ENCODE measurements at places on chromosomes 7 and 10. TPM values are rescaled to one million over a fixed set of nuclear protein-coding genes. Genes with fewer than 3 reads are reported as not detected.

DNA sequence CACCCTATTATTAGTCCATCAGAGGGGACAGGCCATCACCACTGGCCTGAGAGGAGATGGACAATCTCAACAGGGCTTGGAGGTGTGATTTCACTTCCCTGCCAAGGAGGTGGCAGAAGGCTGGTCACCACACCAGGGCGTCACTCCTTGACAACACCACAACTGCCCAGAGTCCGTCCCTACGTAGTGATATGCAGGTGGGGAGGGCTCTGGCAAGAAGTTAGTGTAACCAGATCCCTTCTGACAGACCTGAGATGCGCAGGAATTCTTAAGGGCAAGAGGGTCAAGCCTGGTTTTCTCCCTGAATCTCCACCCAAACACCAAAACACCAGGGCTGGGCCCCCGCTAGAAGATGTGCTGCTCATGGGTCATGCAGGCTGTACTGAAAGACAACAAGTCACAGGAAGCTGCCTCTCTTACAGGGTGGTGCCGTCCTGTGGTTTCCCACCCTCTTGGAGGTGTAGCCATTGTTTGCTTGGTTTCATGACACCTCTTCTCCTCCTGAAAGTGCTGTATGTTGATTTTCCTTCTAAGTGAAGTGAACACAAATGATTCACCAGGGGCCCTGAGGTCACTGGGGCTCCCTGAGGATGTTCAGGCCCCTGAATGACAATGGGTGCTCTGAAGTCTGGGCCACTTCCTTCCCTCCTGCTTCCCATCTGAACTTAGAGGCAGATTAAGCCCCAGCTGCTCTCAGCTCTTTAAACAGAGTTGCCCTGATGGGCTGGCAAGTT is 27.1 kb downstream of the ATXN7L1 start:
- peak overlapping the region; percentile 85 for H3K27ac ChIP-seq
- H3K27me3 ChIP-seq: no peaks in the 10 kb centered on the region
- H3K36me3 ChIP-seq: peaks cover 36% of the 10 kb centered on the region

DNA sequence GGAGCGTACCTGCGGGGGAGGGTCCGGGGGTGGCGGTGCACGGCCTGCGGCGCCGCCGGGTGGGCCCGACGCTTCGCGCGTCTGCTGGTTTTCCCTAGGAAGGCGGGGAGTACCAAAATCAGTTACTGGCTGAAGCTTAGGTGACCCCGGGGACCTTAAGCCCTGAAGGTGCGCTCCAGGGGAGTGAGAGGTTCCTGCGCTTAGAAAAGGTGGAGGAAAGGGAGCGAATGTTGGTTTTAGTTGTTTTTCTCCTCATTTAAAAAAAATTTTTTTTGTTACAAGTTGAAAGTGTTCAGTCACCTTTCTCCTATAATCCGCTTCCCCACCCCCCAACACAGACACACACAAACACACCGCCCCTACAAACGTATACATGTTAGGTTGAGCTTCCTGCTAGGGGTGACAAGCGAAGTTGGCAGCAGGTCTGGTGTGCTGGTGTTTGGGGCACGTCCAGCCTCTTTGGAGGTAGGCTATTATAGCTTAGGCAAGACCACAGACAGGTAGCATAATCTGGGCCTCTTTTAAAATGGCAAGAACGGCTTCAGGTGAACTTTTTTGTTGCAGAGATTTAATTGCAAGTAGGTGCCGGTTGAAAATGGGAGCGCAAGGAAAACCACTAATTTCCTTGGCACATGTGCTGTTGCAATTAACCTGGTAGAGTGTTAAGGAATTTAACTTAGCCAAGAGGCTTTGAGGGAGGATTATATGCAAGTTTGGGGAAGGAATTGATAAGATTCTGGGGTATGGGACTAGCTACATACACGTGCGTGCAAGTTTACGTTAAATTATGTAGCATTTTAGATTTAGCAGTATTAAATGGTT is 945 bp downstream of the ADD3 start:
- H3K27ac ChIP-seq: peak overlapping the region; percentile 88
- peaks cover 47% of the 10 kb centered on the region for H3K4me1 ChIP-seq
- H3K36me3 ChIP-seq: peaks cover 13% of the 10 kb centered on the region

GRCh38 chr7:145737617-145738016 is 379.0 kb upstream of the CNTNAP2 start:
- H3K27me3 ChIP-seq: no peaks in the 10 kb centered on the region
- H3K27ac ChIP-seq: no peak overlapping the region
- H3K36me3 ChIP-seq: no peaks in the 10 kb centered on the region
- DNase-seq: no peak
- H3K4me3 ChIP-seq: no peak overlapping the region

- DNase-seq: no peak
- H3K27ac ChIP-seq: no peak overlapping the region
- H3K36me3 ChIP-seq: no peaks in the 10 kb centered on the region
- H3K4me1 ChIP-seq: no peaks in the 10 kb centered on the region
These were observed 155.3 kb downstream of the C10orf105 start for GRCh38 chr10:71564194-71564820.

DNA sequence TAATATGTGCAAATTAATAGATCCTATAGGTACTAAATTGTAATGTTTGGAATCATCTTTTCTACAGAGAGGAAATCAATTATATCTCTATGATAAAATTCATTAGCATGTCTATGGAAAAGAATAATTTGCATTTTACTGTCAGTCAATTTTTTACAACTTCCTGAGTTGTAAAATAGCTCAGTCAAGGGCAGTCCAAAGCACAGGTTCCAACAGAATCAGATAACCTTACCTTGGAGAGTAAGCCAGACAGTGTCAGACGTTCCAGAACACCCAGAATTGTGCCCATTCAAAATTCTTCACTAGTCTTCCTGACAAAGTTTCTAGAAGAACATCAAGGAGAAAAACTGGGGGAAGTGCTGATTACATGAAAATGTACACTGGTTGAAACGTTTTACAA is 31.1 kb upstream of the IMMP2L start:
- H3K27me3 ChIP-seq: no peaks in the 10 kb centered on the region
- peaks cover under 1% of the 10 kb centered on the region for H3K4me1 ChIP-seq
- H3K36me3 ChIP-seq: no peaks in the 10 kb centered on the region
- no peak overlapping the region for H3K4me3 ChIP-seq
- no peak for DNase-seq

Gene ZNF783
- 14.4 TPM for total RNA-seq

Gene MPP7
- 4.3 TPM for total RNA-seq

Gene BTBD16
- not detected for total RNA-seq

All from activated CD4-positive, alpha-beta memory T cell treated with anti-CD3 and anti-CD28 coated beads, Interleukin-2, amount 10 ng/mL, durations not matched to agents 7 days and 5 days (primary cell).